HS-27A (cell line): ENCODE measurements at places on chromosomes 2 and 18.

- DNase-seq: no peak
These were observed 4.4 kb downstream of the HDLBP start for GRCh38 chr2:241310917-241311566.

- DNase-seq: no peak
These were observed 52.7 kb upstream of the PELI1 start for GRCh38 chr2:64196963-64197362.

DNA sequence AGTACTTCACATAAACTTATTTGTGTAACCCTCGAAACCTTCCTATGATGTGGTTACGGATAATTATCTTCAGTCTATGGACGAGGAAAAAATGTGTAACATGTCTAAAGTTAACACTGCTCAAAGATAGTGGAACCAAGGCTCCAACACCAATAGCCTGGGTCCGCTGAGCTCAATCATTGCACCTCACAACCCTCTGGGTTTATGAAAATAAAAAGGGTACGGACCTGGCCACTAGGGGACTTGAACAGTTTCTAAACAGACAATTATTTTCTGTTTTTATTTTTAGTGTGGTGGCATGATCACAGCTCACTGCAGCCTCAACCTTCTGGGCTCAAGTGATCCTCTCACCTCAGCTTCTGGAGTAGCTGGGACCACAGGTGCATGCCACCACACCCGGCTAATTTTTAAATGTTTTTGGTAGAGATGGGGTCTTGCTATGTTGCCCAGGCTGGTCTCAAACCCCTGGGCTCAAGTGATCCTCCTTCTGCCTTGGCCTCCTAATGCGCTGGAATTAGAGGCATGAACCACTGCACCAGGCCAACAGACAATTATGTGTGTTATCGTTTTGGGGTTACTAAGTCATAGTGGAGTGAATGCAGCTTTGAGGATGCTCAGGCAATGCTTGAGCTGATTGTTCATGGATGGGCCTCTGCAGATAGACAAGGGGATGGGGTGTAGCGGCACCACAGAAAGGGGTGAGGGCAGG, 10.1 kb downstream of the CASP8 start:
- DNase-seq: no peak

GRCh38 chr2:130807659-130808385, 28.9 kb upstream of the ARHGEF4 start:
- DNase-seq: no peak

DNA sequence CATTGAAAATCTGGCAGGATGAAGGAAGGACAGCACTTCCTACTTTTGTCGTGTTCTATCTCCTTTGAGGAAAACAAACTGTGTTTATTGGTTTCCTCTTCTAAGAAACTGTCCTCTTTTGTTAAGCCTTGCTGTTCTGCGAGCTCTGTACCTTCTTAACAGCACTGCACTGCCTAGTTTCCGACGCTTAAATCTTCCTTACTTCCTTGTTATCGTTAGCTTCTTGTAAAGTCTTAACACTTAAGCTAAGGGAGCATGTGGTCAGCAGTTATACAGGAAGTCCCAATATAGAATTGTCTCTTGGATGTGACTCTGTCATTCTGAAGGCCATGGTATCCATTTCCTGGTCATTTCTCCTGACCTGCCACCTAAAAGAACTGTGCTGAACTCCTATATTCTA, 552.8 kb upstream of the NRP2 start:
- no peak for DNase-seq

- no peak for DNase-seq
These were observed 107.0 kb downstream of the NAB1 start for GRCh38 chr2:190755772-190756415.
